ENCODE measurements at places on chromosomes 11 and 22. TPM values are rescaled to one million over a fixed set of nuclear protein-coding genes. Genes with fewer than 3 reads are reported as not detected.

Gene TRIM51
- not detected for total RNA-seq

Gene MRGPRF
- 2.3 TPM for total RNA-seq

Gene NPTXR
- total RNA-seq, result 23.5 TPM

Gene CATSPER1
- 0.13 TPM for total RNA-seq

Gene ZNF215
- total RNA-seq, result 0.24 TPM

Gene MOV10L1
- 0.46 TPM for total RNA-seq

All from cardiac septum (tissue), 1 donor.